Neural crest cell (in vitro differentiated cells): ENCODE measurements at places on chromosomes 5 and 9.

GRCh38 chr9:127767410-127767809 is 11.1 kb downstream of the SH2D3C start:
- DNase-seq: no peak

- DNase-seq: no peak
Measured at GRCh38 chr5:7331131-7331530, 64.8 kb upstream of the ADCY2 start.

DNA sequence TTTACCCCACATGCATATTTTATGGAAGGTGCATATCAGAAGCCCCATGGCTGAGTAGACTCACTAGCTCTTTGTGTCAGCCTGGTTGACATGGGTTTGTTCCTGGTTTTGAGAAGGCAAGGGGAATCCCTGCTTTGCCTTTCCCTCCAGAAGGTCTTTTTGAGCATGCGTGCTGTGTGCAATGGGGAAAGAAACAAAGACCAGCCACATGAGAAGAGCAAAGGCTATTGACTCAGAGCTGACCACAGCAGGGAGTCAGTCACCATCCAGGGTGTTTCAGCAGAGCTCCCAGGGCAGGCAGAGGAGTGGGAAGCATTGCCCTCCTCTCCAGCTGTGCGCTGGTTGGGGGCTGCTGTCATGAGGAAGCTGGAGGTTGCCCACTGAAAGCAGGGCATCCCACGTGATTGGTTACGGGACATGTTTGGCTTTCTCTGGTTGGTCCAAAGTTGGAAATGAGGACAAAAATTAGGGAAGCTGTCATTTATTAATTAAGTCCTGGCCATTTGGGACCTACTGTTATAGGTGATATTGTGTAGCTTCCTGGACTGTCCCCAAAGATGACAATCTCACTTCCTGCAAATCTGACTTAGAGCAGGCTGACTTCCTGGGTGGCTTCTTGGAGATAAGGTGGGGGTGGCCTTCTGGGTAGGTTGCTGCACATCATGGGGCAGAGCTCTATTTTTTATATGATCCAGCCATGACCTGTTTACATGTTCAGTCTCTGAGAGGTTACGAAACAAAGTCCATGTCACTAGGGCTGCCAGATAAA is 48.9 kb upstream of the TDRD7 start:
- DNase-seq: no peak

DNA sequence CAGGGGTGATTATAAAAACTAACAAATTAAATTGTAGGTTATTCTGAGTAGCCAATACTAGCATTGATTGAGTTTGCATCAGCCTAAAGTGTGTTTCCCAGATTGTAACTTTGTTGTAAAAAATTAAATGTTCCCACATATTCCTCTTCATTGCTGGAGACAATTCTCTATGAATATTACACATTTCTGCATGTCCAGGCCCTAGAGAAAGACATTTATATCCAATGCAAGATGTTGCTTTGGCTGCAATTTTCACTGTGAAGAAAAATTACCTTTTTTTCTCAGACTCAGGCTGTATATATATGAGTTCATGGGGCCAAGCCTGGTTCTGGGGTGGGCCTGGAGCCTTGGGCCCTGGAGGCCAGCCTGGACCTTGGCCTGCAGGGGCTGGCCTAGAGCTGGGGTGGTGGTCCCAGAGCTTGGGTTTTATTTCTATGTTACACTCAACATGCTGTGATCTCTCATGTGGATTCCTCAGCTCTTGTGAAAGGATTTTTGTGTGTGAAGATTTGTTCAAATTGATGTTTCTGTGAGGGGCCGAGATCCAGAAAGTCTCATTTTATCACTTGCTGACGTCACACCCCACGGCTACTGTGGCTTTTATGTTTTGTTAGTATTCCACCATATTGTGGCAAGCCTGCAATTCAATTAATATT is 232.5 kb downstream of the SPATA31A1 start:
- no peak for DNase-seq

DNA sequence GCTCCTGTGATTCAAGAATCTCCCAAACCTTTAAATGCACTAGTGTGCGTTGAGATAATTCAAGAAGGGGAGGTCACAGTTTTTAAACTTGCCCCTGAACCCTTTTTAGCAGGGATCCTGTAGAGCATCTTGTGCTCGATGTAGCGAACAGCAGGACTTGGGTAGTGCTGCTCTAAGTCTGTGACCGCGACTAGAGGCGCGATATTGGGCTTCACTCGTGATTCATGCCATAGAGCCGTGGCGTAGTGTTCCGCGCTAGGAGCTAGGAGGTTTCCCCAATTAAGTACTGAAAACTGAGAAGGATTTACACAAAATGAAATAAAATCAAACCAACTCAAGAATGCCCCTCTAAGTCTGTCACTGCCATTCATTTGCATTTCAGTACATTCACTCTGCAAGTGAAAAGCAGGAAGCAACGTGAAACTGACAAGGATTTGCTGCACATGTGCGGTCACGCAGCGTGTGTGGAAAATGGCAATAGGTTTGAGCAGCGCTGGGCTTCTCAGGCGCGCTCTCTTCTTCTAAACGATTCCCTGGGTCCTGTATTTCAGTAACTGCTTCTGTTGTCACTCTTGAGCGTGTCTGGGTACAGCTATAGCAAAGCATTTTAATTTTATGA is 1135.9 kb upstream of the WWC1 start:
- no peak for DNase-seq

GRCh38 chr9:98207606-98208005 is 15.2 kb upstream of the CORO2A start:
- no peak for DNase-seq

- DNase-seq: no peak
Measured at GRCh38 chr5:89028595-89029285, 145.8 kb upstream of the MEF2C start.

GRCh38 chr9:36074870-36075532 is 38.3 kb downstream of the RECK start:
- no peak for DNase-seq

- DNase-seq: no peak
Measured at GRCh38 chr5:140005145-140005591, 37.9 kb downstream of the NRG2 start.

DNA sequence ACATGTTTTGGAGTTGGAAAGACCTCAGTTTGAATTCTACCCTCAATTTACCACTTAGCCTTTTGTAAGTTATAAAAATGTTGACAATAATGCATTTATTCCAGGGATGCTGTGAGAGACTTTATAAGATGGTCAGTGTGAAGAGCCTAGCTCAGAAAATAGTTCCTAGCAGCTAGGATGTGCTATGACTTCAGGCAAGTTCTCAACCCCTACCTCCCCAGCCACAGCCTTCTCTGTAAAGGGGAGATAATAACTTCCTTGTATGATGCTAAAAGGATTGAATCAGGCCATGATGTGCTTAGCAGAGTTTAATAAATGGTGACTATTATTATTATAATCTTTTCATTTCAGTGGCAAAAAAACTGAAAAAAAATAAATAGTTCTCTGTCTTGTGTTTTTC is 77.6 kb downstream of the ALDH1A1 start:
- no peak for DNase-seq

- DNase-seq: no peak
Measured at GRCh38 chr5:137587919-137588318, 88.8 kb upstream of the SPOCK1 start.
